ENCODE measurements at places on chromosomes 12 and 14. TPM values are rescaled to one million over a fixed set of nuclear protein-coding genes. Genes with fewer than 3 reads are reported as not detected.

DNA sequence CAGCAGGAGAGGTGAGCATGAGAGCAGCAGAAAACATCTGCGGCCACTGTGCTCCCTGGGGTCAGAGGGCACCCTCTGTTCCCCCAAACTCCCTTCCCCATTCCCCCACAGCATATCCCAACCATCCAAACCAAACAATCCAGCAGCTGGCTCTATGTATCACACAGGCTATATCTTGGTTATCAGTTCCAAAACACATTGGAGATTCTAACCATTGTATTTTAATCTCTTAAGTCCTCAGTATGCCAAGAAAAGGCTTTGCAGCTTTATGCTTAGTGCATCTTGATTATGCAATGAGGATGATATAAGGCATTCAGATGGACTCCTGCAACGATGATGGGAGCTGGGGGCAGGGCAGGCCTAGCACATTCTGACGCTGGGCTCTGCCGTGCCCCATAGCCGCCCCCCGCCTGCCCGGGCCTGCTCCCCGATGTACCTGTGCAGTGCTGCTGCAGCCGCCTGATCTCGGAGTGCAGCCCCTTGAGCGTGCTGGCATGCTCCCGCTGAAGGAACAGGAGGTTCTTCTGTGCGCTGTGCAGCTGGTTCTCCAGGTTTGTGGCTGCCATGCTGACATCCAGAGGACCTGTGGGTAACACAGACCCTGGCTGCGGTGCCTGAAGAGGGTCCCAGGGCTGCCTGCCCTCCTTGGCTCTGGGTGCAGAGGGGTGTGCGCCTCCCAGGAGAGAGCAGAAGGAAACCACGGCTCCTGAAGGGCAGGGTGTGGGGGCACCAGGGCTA, 29.6 kb downstream of the CCDC92 start:
- no peak for DNase-seq

Gene AVPR1A
- not detected for total RNA-seq

- DNase-seq: no peak
Measured at GRCh38 chr12:44381341-44381740, 494.8 kb downstream of the NELL2 start.

Gene AKAP3
- total RNA-seq: 0.79 TPM

- DNase-seq: no peak
Measured at GRCh38 chr14:105091054-105091516, 25.9 kb upstream of the GPR132 start.

GRCh38 chr12:120978296-120979219, at the start of gene HNF1A:
HNF1A (plus strand) TSS chr12:120978543; CDS start chr12:120978769, 226 bp downstream.
- DNase-seq: no peak

All from pulmonary artery endothelial cell (primary cell).